ENCODE measurements at places on chromosomes 2 and 18.

GRCh38 chr2:45634223-45634622 is 17.3 kb upstream of the PRKCE start:
- no peak for DNase-seq

DNA sequence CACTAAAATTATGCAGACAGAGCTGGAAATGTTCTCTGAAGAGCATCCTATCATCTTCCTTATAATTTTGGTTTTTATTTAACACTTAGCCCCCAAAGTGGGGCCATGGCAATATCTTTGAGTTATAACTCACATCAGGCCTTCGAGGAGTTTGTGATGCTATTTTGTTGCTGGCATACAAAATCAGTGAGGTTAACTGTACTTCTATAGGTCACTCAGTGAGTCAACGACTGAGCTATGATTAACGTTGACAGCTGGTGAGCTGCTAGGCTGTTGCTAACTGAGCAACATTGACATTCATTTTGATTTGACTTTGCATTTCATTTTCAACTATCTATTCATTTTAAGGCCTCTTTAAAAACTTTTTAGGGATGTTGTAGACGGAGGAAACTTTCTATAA is 50.0 kb downstream of the GPD2 start:
- DNase-seq, result peak; percentile 49

GRCh38 chr2:30259827-30260679 is 28.7 kb downstream of the LBH start:
- DNase-seq, result no peak

GRCh38 chr2:190533968-190534309 is 583 bp downstream of the NEMP2 start:
- no peak for DNase-seq

- DNase-seq, result peak; percentile 4
These were observed 153.6 kb upstream of the CBLN2 start for GRCh38 chr18:72697706-72698105.

DNA sequence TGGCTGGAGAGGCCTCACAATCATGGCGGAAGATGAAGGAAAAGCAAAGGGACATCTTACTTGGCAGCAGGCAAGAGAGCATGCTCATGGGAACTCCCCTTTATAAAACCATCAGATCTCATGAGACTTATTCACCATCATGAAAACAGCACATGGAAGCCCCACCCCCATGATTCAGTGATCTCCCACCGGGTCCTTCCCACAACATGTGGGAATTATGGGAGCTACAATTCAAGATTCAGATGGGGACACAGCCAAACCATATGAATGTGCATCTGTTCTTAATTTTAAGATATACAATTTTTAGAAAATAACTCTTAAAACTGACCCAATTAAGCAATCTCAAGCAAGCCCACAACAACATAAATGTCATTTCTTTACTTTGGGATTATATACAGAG is 12.6 kb downstream of the C18orf63 start:
- peak; percentile 0 for DNase-seq

- no peak for DNase-seq
These were observed 2.9 kb upstream of the OTOF start for GRCh38 chr2:26480566-26481423.

GRCh38 chr2:64115808-64116598 is 28.2 kb downstream of the PELI1 start:
- DNase-seq, result no peak

DNA sequence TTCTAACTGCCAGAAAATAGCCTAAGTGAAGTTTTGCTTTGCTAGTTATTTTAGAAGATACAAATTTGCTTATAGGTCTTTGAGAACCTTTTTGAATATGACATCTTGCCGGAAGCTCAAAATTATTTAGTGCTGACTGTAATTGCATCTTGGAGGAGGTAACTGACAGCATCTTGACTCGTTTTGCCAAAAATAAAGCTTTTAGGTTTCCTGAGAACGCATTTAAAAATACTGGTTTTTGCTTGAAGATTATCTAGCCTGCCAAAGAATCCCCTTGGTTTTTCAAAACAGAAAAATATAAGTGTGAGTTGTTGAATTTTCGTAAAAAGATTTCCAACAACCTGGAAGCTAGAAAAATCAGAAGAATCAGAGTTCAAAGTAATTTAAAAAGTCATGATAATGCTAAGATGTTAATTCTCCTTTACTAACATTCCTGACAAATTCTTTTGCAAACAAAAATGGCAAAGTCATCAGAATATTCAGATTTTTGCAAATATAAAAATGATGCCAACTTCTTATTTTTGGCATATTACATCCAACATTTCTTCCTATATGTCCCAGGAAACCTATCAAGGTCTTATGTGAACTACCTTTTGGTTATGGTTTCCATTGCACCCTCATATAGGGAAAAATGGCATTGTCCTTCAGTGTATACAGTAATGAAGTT is 178.0 kb upstream of the SLC8A1 start:
- no peak for DNase-seq

- DNase-seq, result peak; percentile 86
These were observed 1.5 kb downstream of the INO80D start for GRCh38 chr2:206084439-206084869.

- no peak for DNase-seq
These were observed 209.6 kb downstream of the SLC8A1 start for GRCh38 chr2:40242315-40242714.

GRCh38 chr18:35130236-35130635 is 89.0 kb downstream of the MAPRE2 start:
- no peak for DNase-seq

DNA sequence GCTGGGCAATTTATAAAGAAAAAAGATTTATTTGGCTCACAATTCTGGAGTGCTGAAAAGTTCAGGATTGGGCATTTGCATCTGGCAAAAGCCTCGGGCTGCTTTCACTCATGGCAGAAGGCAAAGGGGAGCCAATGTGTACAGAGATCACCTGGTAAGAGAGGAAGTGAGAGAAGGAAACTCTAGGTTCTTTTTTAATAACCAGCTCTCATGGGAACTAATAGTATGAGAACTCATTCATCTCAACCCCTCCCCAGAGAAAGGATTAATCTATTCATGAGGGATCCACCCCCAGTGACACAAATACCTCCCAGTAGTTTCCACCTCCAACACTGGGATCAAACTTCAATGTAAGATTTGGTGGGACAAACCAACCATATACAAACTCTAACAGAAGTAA is 129.0 kb downstream of the EVA1A start:
- DNase-seq, result no peak

DNA sequence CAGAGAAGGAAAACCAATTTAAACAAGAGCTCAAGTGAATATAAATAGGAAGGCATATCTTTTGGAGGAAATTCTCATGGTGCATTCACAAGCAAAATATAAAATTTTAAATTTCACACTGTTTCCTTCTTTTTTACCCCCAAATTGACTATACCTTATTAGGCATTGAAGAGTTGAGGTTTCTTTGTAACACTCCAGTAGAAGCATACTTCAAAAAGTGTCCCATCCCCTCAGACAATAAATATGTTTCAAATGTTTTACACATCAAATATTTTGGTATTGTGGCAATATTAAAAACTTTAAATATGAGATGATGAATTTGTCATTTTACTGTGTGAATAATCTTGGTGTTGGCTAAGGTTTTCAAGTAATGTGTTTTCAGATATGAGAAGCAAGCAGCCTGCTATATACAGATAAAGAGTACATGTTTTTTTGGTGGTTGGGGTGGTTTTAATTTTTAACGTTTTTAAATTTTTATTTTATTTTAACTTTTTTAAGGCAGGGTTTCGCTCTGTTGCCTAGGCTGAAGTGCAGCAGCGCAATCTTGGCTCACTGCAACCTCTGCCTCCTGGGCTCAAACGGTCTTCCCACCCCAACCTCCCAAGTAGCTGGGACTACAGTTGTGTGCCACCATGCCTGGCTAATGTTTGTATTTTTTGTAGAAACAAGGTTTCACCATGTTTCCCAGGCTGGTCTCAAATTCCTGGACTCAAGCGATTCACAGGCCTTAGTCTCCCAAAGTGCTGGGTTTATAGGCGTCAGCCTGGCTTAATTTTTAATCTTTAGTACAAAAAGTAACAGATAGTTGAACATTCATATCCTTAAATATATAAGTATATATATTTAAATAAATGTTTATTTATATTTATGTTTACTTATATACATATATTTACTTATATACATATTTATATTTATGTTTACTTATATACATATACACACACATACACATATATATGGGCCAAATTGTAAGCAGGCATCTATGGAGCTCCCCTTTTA is 36.5 kb upstream of the DLX1 start:
- no peak for DNase-seq

- peak; percentile 59 for DNase-seq
These were observed 21.4 kb downstream of the AP1S3 start for GRCh38 chr2:223815884-223816570.

DNA sequence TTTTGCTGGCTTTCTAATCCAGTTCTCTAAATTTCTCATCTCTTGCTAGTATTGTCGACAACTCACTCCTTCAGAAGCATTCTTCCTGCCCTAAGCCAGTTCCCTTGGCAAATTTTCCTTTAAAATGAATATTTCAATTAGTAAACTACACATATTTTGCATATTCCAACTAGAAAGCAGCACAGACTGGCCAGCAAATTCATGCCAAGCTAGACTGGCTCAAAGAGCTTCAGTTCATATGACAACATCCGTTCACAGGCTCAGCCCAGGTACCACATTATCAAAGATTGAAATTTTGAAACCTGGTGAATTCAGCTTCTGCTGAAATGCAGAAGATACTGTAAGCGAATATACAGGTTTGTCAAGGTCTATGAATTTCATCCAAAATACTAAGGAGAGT is 64.5 kb downstream of the AFF3 start:
- DNase-seq, result no peak

DNA sequence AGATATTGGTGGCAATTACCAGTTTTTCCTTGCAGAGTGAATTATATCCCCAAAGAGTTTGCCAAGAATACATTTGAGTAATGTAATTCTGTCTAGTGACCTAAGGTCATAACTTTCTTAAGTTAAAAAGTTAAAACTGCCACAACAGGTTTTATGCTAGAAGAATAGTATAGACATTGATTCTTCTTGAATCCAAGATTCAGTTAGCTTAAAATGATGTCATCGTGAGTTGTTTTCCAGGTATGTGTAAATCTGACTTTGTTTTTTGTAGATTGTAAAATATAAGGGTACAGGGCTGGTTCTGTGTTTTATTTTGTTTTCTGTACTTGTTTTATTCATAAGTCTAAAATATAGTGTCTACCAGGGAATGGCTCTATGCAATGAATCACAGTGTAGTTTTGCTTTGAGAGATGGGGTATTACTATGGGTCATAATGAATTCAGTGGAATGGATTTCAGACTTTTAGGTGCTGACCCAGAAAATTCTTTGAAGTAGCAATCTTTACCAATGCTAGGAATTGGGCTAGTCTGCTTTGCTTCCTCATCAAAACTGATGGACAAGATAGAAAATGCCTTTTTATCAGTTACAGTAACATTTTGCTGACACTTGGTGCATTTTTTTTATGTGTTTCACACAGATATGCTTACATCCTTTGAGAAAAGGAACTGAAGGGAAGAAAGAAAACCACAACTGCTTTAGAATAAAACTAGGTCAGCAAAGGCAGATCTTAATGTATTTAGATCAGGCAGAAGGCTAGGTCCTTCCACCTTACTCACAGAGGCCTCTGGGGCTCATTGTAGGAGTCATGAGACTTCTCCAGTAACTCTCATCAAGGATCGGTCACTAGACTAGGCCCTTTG is 20.8 kb upstream of the MGAT5 start:
- DNase-seq, result no peak

DNA sequence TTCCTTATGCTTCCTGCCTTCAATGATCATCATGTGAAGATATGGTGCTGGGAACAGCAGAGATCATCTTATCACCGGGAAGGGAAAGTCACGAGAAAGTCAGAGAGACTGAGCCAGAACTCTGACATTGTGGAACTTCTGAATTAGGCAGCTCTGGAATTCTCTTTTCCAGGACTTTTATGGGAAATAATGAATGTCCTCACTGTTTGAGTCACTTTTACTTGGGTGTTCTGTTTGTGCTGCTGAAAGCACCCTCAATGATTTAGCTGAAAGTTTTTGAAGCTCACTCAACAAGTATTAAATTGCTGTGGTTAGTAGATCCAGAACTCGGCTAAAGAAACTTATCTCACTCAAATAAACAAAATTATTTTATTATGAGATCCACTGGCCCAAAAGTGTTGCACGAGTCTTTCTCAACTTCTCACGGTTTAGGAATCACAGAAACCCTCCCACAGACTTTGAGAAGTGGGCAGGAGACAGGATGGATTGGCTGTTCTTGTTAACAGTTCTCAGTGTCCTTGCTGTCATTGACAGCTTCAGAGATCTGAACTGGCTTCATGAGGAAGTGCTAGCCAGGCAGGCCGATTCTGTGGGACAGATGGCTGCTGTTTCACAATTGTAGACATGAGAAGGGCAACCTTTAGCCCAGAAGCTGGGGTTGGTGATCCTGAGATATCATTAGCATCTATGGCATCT is 26.4 kb upstream of the ATRAID start:
- peak; percentile 18 for DNase-seq

GRCh38 chr2:151325581-151326095 is 31.8 kb upstream of the TNFAIP6 start:
- DNase-seq, result no peak

DNA sequence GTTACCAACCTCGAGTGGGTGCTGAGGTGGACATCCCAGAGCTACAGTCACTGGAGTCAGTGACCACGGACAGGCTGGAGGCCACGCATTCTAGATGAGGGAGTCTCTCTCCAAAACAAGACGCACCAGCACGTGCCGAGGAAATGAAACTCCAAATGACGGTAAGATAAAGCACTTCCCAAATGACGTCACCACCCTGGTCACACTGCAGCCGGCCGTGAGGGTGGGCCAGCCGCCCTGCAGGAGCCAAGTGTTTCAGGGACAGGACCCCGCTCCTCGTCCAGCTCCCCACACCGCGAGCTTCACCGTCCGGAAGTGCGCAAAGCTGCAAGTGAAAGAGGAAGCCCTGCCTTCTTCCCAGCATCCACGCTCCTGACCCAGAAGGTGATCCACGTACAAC is 99.4 kb downstream of the ZNF516 start:
- DNase-seq, result no peak

DNA sequence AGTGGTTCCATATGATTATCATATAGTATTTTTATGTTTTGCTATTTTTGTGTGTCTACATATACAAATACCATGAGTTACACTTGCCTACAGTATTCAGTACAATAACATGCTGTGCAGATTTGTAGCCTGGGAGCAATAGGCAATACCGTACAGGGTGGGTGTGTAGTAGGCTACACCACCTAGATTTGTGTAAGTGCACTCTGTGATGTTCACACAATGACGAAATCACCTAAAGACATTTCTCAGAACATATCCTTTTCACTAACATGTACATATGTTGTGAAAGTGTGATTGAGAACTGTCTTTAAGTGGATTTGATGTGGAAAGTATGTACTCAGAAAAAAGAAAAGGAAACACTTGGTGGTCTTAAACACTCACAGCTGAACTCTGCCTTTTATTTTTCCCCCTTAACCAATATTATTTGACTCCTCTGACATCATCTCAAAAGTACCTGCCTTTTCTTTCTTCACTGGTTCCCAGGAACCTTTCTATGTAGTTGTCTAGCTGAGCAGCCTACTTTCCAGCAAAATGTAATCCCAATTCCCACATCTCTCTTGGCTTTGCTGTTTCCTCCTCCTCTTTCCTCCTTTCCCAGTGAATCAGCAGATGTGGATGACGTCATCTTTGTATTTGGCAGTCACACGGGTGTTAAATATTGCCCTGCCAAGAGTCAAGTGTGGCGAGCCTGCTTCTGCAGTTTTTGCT is 47.7 kb downstream of the OSBPL6 start:
- DNase-seq, result peak; percentile 89

GRCh38 chr2:75606761-75607399 is 39.7 kb upstream of the MRPL19 start:
- DNase-seq, result peak; percentile 90

Data from A172 (cell line).